ENCODE measurements at places on chromosomes 3 and 15.

- DNase-seq: no peak
Observed at GRCh38 chr3:9125278-9125951, 124.0 kb downstream of the SRGAP3 start.

- DNase-seq: no peak
Observed at GRCh38 chr3:194121891-194122631, 13.9 kb upstream of the HES1 start.

DNA sequence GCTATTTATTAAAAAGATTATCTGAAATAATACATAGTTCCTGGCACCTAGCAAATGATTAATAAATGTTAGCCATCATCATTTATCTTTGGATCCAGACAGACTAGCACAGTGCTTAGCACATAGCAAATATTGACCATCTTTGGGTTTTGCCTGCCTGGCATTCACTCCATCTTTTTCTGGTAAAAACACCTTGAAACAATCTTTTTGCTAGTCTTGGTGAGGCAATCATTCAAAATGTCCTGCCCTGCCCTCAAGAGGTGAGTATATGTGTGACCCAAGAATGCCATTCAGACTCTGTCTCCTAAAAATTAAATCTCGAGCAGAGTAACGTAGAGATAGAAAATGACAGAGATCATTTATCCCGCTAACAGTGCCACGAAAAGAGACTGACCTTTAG, 78.3 kb upstream of the ZNF280D start:
- no peak for DNase-seq

GRCh38 chr3:98726084-98726483, 37.1 kb upstream of the ST3GAL6 start:
- DNase-seq: no peak

DNA sequence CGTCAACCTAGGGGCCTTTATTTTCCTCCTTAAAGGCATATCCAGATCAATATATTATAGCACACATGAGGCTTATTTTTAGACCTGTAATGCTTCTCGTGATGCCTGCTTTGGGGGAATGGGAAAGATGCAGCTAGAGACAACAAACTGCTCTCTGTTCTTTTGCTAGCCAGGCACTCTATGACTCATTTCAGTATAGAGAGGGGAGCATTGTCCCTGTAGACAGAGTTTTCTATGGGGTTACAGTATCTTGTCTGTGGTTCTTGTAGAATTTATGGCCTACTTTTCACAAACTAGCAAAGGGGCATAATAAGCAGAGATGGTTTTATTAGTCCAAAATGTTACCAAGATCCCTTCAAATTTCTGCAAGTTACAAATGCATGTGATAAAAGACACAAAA, 305.6 kb downstream of the LSAMP start:
- DNase-seq: no peak

- DNase-seq: no peak
Observed at GRCh38 chr3:185741586-185741985, 83.3 kb downstream of the IGF2BP2 start.

Measured in activated CD8-positive, alpha-beta memory T cell treated with anti-CD3 and anti-CD28 coated beads for 1 hour (primary cell).